Stimulated activated CD8-positive, alpha-beta memory T cell treated with anti-CD3 and anti-CD28 coated beads, Interleukin-7, amount 100 ng/mL, for 4 hours (primary cell): ENCODE measurements at places on chromosomes 7 and 10.

- DNase-seq, result no peak
These were observed 108.0 kb downstream of the MKI67 start for GRCh38 chr10:128018236-128018635.

DNA sequence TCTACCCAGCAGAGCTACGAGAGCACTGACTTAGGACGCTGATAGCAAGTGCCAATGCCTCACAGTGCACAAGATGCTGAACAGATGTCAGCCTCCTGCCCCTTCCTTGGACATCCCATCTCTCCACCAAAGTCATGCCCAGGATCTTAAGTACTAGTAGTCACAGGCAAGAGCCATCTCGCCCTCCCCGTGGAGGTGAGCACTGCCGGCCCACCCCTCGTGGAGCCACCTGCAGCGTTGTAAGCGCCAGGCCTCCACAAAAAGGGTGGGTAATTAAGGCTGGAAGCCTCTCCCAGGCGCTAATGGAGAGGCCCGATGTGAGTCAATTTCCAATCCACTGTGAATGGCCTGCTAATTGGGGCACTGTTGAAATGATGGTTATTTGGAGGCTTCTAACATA, 156.2 kb downstream of the GRID1 start:
- DNase-seq, result no peak

GRCh38 chr7:68718097-68718551, 880.2 kb upstream of the AUTS2 start:
- no peak for DNase-seq

DNA sequence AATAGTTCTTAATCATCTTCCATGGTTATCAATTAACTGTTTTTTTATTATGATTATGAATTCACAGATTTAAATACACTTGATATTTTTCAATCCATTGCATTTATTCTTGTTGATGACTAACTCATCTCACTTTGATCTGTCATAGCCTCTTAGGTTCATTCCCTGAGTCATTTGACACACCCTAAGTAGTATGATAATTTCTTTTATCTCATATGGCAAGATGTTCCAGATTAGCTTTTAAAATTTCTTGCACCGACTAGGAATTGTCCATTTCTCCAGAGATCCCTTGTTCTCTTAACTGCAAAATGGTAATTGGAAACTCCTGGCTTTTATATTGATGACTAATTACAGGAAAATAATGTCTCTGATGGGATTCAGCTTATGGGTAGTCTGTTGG, 87.6 kb upstream of the CCDC6 start:
- DNase-seq, result no peak

- DNase-seq, result no peak
These were observed 124.9 kb upstream of the HABP2 start for GRCh38 chr10:113427811-113428558.

- DNase-seq, result no peak
These were observed 382.6 kb upstream of the AKR1E2 start for GRCh38 chr10:4443419-4443818.

DNA sequence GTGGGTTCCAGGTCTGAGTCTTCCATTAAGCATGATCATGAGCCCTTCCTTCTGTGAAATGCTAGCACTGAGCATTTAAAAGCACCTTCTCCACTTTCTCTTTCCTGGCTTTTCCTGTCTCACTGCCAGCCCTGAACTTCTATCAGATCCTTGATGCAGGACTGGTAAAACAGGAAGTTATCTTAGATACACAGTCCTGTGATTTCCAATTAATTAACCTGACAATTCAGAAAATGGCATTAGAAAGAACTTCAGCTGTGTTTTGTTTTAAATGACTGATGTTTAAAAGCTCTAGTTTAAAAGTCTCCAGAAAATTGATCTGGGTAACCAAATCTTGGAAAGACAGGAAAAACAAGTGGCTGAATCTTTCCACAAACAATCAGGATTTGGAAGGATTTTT, 79.0 kb upstream of the MACROH2A2 start:
- DNase-seq, result no peak

GRCh38 chr10:125093199-125093973, 67.0 kb downstream of the CTBP2 start:
- no peak for DNase-seq

DNA sequence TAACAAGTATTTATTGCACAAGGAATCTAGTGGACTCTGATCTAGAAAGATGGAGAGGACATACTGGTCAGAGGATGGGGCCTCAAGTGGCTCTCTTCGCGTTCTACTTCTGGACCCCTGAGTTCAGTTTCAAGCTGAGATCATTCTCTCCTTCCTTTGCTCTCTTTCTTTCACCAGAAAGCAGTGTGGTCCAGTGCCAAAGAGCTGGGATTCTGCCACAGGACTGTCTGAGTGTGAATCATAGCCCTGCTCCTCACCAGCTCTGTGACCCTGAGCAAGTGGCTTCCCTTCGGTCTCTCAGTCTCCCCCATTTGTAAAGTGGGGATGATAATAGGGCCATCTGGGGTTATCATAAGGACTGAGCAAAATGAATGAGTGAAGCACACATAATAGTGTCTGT, 715.2 kb downstream of the SUGCT start:
- no peak for DNase-seq

GRCh38 chr10:104527013-104527412, 114.1 kb upstream of the SORCS3 start:
- no peak for DNase-seq
